CD8-positive, alpha-beta memory T cell (primary cell): ENCODE measurements at places on chromosomes 16 and 17.

- DNase-seq, result no peak
Measured at GRCh38 chr17:77325577-77326075, 184.9 kb downstream of the SEC14L1 start.

DNA sequence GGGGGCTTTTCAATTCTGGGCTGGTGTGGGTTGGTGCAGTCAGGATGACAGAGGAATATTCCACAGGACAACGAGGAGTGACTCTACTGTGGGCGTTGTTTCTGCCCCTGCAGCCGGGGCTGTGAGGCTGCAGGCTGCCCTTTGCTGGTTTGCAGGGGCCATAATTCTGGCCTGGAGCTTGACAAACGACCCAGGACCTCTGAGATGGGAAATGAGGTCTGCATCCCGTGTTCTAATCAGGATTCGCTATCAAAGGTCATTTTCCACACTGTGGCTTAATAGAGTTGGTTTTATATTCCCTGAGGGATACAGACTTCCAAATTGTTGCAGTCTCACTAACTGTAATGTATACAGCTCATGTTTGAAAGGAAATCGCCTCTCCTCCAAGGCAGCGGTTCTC lies 180.9 kb downstream of the RPTOR start:
- DNase-seq, result no peak

DNA sequence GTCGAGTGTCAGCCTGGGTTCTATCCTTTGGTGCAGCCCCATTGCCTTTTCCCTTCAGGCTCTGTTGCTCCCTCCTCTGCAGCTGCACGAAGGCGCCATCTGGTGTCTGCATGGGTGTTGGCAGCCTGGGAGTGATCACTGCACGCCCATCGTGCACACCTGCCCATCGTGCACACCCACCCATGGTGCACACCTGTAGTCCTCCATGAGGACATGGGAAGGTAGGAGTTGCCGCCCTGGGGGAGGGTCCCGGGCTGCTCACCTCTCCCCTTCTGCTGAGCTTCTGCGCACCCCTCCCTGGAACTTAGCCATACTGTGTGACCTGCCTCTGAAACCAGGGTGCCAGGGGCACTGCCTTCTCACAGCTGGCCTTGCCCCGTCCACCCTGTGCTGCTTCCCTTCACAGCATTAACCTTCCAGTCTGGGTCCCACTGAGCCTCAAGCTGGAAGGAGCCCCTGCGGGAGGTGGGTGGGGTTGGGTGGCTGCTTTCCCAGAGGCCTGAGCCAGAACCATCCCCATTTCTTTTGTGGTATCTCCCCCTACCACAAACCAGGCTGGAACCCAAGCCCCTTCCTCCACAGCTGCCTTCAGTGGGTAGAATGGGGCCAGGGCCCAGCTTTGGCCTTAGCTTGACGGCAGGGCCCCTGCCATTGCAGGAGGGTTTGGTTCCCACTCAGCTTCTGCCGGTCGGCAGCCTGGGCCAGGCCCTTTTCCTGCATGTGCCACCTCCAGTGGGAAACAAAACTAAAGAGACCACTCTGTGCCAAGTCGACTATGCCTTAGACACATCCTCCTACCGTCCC lies 2.9 kb downstream of the CTRL start:
- DNase-seq, result peak; percentile 64

GRCh38 chr16:75593308-75593707 lies 27.1 kb downstream of the GABARAPL2 start:
- DNase-seq, result no peak

DNA sequence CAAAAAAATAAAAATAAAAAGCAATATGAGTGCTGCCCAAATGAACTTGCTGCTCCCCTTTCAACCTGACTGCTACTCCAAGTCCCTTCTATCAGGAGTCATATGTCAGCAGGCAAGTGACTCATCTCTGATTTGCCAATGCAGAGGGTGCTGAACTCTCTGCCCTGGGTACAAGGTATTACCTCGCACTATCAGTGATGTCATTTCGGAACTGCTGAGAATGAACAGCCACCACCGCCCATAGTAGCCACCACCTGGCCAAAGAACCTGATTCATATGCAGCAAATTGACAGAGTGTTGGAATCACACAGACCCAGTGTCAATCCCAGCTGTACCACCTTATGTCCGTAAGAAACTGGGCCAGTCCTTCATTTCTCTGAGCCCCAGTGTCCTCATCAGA lies 31.2 kb downstream of the LYRM9 start:
- no peak for DNase-seq

DNA sequence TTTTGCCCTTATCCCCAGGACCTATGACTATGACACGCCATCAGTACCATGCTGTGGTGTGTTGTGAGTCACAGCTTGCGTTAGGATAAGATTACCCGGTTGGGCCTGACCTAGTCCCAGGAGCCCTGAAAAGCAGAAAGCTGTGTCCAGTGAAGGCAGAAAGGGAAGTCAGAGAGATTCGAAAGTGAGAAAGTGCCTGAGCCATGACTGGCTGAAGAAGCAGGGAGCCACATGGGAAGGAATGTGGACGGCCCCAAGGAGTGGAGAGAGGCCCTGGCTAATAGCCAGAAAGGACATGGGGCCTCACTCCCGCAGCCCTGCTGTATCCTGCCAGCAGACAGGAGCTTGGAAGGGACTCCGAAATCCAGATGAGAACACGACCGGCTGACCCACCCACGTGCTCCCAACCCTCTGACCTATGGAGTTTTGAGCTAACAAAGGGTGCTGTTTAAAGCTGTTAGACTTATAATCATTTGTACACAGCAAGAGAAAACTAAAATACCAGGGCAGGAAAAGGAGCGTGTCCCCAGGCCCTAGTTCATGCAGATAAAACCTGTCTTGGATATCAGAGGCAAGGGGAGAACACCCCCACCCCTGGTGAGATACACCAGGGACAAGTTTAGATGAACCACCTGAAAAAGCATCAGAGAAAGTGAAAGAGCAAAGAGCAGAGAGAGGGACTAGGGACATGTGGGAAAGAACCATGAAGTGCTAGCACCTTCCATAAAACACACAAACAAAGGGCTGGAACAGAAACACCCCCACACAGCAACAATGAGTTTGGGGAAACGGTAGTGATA lies 115.3 kb downstream of the SLC39A11 start:
- no peak for DNase-seq

DNA sequence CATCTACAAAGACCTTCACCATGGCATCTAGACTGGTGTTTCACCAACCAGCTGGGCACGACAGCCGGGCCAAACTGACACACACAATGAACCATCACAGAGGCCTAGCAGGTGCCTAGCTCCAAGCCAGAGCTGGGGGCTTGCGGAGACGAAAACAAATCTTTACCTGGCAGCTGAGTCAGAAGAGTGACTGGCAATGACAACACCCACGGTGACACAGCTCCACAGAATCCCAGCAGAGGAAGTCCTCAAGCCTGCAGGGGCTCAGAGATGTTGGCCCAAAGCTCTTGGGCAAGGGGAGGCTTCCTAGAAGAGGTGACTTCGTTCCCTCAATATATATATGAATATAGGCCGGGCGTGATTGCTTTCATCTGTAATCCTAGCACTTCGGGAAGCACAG lies 5.1 kb downstream of the MMP25 start:
- no peak for DNase-seq

- DNase-seq, result peak; percentile 99
Measured at GRCh38 chr17:4709794-4710692, at the start of gene ARRB2. Gene ARRB2, plus strand, starts transcription at chr17:4710632. Its CDS starts 90 bp downstream, at chr17:4710722.

DNA sequence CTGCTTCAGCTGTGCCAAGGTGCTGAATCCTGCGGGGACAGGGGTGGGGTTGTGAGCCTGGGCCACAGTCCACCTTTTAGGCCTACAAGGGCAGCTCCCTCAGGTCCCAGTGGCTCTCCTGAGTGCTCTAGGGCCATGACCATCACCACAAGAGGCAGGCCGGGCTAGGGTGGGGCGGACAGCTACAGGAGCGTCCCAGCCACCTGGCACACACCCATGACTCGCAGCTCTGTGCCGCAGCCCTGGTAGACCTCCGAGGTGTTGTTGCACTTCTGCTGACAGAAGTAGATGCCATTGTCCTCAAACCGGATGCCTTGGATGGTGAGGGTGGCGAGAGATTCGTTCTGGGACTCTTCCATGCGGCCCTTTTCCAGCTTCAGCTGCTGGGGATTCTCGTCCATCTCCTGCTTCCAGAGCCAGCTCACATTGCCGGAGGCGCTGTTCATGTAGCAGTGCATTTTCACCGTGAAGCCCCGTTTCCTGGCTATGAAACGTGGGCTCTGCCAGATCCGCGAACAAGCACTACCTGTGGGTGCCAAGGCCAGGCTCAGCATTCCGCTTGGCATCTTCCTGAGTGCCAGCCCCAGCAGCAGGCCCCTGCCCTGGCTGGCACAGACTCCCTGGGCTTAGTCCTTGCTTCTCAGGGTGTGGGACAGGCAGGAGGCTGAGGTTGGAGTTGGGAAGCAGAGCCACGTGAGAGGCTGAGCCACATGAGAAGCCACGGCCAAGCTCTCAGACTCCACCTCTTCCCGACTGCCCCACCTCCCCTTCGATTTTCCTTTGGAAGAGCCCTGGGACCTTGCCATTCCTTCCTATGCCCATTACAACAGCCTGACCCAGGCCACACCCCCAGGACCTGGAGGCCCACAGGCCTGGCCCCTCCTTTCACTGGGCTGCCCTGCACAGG lies 2.0 kb downstream of the CD79B start:
- DNase-seq, result no peak

- DNase-seq, result no peak
Measured at GRCh38 chr16:47834485-47835024, 321.2 kb downstream of the ABCC12 start.

- peak; percentile 79 for DNase-seq
Measured at GRCh38 chr17:75877752-75878173, 618 bp downstream of the TRIM47 start.

DNA sequence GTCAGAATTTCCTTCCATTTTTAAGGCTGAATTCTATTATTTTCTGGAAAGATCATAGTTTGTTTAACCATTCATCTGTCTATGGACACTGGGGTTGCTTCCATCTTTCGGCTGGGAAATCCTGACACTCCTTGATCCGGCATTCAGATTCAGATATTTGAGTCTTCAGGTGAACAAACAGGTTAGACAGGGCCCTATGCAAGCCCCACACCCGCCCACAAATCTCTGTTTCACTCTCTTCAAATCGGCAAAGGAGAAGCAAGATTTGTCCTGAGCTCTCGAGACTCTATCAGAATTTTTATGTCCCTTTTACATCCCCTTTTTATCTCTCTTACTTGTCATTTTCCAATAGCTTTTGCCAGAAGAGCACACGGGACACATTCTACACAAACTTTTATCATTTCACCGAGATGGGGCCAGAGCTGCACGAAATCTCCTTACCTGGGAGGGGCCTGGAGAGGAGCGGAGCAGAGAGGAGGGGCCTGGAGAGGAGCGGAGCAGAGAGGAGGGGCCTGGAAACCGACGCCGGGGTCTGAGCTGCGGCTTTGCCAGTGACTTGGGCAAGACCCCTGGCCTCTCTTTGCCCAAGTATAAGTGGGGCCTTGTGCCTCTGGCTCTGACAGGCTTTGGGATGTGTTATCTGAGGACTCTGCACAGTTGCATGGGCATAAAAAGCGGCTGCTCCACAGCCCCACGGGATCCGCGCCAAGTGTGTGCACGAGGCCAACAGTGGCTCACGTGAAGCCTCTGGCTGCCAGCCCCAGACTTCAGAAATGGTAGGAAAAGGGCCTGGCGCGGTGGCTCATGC lies 54.3 kb upstream of the RBFOX3 start:
- no peak for DNase-seq

DNA sequence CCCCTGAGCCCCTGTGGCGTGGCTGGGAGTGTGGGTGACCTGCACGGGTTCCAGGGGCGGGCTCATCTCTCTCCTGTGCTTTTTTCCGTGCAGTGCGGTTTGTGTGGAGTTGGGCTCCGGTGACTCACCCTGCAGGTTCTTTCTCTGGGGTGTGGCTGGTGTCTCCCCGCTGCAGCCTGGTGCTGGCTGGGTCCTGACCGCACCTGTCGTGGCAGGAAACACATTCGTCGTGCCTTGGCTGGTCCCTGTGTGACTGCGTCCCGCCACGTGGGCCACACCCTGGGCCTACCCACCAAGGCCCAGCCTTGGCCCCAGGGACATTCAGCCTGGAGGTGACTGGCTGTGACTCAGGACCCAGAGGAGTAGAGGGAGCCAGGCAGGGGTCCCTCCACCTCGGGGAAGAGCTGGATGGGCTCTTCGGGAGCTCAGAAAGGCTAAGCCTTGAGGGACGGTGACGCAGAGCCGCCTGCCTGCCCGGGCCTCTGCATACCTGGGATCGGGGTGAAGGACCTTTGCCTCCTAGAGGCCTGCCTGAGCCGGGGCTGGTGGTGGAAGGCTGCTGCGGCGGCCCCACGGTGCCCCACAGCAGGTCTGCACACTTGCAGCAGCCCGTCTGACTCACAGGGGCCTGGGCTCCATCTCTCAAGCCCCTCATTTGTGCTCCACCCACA lies 7.8 kb downstream of the TRAF7 start:
- DNase-seq, result no peak

- DNase-seq, result peak; percentile 16
Measured at GRCh38 chr17:31318851-31319661, 2.4 kb downstream of the EVI2A start.

GRCh38 chr17:52143542-52143941 lies 15.0 kb downstream of the CA10 start:
- DNase-seq, result no peak

DNA sequence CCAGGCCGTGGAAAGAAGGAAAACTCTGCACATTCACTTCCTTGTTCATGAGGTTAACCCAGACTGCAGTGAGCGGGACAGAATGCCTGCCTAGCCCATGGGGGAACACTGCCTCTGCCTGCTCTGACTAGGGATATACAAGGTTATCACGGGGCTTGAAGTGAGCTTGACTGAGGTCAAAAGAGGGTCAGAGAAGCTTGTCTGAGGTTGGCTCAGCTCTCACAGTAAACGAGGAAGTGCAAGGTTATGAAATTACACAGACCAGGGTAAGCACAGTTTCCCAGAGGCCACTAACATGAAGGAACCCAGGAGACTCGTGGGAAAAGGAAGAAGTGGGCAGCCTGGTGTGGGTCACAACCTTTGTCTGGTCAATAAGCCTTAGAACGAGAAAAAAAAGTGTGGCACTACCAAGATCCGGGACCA lies 28.7 kb downstream of the HIC1 start:
- no peak for DNase-seq

DNA sequence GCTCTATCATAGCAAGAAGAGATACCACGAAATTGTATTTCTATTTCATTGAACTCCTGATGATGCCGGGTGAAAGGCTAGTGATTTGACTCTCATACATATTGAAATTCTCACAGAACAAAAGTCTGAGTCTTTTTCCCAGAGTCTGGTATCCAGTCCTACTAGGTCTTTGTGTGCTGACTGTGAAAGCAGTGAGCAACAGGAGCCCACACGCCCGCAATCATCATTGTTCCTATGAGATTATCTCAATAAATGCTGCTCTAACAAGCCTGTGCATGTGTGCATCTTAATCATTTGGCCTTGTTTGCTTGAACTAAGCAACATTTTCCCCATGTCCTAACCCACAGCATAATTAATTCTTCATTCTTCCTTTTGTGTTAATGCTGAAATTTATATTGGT lies 1466.0 kb downstream of the CDH11 start:
- no peak for DNase-seq

- no peak for DNase-seq
Measured at GRCh38 chr16:30927789-30928378, 4.5 kb downstream of the FBXL19 start.
